ENCODE measurements at places on chromosomes 16 and 17.

DNA sequence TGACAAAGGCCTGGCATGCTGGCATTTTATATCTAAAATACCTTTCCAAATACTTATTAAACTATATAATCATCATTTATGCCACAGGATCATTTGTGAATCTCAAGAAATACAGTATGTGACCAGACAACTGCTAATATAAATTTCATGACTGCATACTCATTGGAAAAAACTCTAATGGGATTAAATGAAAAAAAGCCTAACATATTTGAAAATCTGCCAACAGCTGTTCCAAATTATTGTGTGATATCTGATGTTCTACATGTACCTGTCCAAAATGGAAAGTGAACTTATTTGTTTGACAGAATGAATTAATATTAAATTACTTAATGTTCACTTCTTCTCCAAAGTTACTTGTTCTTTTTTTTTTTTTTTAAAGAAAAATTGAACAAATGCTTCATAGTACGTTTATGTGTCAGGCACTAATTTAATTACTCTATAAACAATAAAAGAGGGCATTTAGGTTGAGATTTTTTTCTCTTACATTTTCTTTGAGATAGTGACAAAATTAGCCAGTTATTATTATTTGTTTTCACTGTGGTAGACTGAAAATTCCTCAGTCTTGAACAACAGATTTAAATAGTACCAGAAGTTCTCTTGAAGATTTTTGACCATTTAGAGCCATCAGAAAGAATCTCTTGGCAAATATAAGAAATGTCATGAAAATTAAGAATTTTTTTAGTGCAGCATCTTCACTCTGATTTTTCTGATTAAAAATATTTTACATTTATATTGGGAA lies 114.0 kb downstream of the FTO start:
- DNase-seq = no peak

DNA sequence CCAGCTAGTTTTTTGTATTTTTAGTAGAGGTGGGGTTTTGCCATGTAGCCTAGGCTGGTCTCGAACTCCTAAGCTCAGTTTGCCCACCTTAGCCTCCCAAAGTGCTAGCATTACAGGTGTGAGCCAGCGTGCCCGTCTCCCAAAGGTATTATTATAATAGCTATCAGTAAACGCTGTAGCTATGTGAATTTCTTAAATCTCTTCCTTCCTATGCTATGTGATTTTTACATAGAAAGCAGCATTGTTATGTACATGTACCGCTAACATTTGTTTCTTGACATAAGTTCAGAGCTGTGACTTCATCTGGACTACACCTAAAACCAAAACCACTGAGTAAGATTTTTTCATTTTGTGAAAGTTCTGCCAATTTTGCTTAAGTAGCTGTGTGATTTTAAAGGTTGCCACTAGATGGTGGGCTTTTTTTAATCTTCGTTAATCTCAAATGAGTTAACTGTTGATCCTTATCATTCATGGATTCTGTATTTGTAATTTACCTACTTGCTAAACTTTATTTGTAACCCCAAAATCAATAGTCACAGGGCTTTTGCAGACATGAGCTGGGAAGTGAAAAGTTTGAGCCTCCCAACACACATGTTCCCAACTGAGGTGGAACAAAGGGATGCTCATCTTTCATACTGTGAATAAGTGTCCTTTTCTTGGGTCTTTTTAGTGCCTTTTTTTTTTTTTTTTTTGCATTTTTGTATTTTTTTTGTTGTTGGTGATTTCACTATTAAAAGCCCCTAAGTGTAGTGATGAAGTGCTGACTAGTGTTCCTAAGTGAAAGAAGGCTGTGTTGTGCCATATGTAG lies 21.9 kb downstream of the PRKAR1A start:
- no peak for DNase-seq

- DNase-seq = no peak
Observed at GRCh38 chr17:80786470-80786869, 205.2 kb upstream of the CHMP6 start.

DNA sequence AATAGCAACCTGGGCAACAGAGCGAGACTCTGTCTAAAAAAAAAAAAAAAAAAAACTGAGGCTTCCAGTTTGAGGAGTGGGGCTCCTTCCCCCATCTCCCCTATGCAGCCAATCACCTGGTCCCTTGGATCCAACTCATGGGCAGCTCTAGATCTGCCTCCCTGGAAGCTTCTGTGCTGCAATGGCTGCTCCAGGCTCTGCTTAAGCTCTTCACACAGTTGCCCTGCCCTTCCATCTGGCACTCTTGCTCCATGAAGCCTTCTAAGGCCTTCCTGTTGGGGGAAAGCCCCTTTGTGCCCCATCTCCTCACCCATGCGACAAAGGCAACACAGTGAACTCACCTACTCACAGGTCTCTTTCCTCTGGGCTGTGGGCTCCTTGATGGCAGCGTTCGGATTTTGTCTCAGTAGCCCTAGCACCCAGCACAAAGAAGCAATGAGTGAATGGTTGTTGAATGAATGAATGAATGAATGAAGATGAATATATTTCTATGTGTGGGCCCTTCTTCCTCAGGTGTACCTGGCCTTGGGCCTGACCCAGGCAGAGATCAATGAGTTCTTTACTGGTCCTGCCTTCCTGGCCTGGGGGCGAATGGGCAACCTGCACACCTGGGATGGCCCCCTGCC lies 1.9 kb downstream of the NAGLU start:
- no peak for DNase-seq

GRCh38 chr16:20850981-20851380 lies 44.7 kb downstream of the REXO5 start:
- no peak for DNase-seq

- no peak for DNase-seq
Observed at GRCh38 chr17:57021226-57021940, 43.5 kb downstream of the SCPEP1 start.

DNA sequence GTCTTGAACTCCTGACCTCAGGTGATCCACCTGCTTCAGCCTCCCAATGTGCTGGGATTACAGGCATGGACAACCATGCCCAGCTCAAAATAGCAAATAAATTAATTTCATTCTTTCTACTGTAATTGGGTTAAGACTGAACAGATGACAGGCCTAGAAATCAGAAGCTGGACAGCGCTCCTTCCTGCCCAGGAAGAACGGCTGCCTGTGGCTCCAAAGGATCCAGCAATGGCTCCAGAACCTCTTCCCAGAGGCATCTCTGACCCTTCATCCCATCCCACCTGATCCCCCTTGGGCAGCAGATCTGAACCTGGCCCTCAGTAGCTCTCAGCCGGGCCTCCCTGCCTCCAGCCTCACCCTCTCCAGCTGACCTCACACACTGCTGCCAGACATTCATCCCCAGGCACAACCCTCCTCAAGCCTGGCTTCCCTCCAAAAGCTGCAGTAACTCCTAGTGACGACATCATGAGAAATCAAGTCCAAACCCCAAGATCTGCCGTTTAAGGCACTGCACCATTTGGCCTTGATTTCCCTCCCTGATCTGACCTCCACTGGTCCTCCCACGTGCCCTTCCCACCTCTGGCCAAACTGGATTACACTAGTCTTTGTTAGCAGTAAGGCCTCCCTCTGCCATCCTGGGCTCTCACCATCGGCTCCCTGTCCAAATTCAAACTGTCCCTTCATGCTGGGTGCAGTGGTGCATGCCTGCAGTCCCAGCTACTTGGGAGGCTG lies 3.1 kb upstream of the MIF4GD start:
- DNase-seq = no peak

- no peak for DNase-seq
Observed at GRCh38 chr16:57387598-57388354, 15.5 kb downstream of the CX3CL1 start.

- peak; percentile 11 for DNase-seq
Observed at GRCh38 chr17:40551879-40552768, 13.1 kb downstream of the CCR7 start.

GRCh38 chr16:79372503-79373184 lies 227.9 kb downstream of the MAF start:
- peak; percentile 47 for DNase-seq

GRCh38 chr16:85261657-85262557 lies 149.6 kb upstream of the CIBAR2 start:
- no peak for DNase-seq
